CD4-positive, alpha-beta T cell treated with Interleukin-12 subunit alpha and Interleukin-12 subunit beta, for 1 hour (primary cell): ENCODE measurements at places on chromosomes 11 and 22.

GRCh38 chr11:44575288-44575672, 9.8 kb downstream of the CD82 start:
- no peak for DNase-seq

- DNase-seq = no peak
Observed at GRCh38 chr11:26830757-26831156, 108.9 kb upstream of the SLC5A12 start.

DNA sequence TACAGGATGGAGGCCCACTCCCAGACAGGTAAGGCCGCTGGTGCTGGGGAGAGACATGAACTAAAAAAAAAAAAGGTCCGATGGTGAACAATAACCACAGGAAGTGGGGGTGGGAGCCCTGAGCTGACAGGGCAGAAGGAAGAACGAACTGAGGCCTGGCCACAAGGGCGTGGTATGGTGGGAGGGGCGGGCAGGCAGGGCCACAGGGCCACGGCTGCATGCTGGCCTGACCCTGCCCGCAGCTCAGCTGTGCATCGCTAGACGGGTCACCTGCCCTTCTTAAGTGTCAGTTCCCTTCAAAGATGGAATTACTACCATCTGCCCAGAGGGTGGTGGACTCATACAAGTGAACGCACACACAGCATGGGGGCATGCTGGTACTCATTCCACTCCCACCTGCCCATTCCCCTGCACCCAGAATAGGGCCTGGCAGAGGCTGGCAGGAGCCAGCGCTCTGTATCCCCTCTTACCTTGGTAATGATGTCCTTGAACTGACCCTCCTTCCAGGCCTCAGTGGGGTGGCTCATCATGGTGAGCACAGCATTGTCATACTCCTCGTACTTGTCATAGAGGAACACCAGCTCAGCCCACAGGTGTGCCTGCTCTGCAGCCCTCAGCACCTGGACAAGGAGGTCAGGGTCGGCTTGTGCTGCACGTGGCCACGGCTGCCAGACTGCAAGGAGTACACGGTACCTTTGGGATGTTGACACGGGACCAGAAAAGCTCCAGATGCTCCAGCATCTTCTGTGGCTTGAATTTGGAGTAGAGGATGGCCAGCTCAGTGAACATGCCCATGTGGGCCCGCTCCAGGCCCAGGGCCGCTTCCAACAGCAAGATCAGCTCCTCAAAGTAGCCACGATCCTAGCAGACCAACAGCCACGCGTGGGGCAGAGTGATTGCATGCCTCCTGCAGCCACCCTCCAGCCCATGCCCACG, 17.5 kb upstream of the SLC25A1 start:
- DNase-seq = no peak

- DNase-seq = no peak
Observed at GRCh38 chr11:67498544-67498972, 6.6 kb downstream of the PITPNM1 start.

GRCh38 chr11:95736809-95737208, 52.8 kb downstream of the FAM76B start:
- no peak for DNase-seq

DNA sequence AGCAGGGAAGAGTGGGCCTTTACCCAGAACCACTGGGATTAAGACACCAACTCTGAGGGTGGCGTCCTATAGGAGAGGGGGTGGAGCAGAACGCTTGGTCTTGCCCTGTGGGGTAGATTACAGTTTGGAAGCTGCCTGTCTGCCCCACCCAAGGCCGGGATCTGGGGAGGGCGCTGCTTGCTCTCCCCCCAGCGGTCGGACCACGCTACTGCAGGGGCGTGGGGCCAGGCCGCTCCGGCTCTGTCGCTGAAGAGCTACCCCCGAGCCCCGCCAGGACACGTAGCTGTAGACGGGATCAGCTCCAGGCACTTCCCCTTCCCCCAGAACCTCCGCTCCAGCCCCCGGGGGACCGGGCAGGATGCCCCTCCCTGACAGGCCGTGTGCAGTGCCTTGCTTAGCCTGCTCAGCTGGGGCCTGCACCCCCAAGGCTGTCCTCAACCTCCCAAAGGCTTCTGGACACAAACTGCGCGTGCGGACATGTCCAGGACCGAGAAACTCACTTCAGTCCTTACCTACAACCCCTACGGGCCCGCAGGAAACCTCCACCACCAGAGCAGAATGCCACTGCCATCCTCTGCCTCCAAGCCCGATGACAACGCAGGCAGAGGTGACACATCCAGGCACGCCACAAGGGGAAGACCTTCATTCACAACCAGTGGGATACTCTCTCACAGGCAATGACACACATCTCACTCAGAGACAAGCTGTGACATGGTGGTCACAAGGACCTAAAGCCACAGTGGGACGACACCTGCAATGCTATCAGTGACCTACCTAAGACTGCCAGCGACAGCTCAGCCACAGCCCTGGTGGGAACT, 3.6 kb downstream of the AHNAK start:
- peak; percentile 81 for DNase-seq
